ENCODE measurements at places on chromosomes 2 and 18. TPM values are rescaled to one million over a fixed set of nuclear protein-coding genes. Genes with fewer than 3 reads are reported as not detected.
A peak's percentile ranks its signal among the peaks of the same experiment; 100 is the strongest.

- no peak overlapping the region for H3K27ac ChIP-seq
- H3K4me1 ChIP-seq = peaks cover 6% of the 10 kb centered on the region
- H3K4me3 ChIP-seq = no peak overlapping the region
- H3K36me3 ChIP-seq = no peaks in the 10 kb centered on the region
- no peak for DNase-seq
Measured at GRCh38 chr2:216410550-216410949, 1.7 kb upstream of the SMARCAL1 start.

GRCh38 chr2:194003911-194004310, 1653.1 kb upstream of the SLC39A10 start:
- H3K4me3 ChIP-seq = no peak overlapping the region
- no peaks in the 10 kb centered on the region for H3K4me1 ChIP-seq
- H3K36me3 ChIP-seq = no peaks in the 10 kb centered on the region
- H3K27me3 ChIP-seq = no peaks in the 10 kb centered on the region

DNA sequence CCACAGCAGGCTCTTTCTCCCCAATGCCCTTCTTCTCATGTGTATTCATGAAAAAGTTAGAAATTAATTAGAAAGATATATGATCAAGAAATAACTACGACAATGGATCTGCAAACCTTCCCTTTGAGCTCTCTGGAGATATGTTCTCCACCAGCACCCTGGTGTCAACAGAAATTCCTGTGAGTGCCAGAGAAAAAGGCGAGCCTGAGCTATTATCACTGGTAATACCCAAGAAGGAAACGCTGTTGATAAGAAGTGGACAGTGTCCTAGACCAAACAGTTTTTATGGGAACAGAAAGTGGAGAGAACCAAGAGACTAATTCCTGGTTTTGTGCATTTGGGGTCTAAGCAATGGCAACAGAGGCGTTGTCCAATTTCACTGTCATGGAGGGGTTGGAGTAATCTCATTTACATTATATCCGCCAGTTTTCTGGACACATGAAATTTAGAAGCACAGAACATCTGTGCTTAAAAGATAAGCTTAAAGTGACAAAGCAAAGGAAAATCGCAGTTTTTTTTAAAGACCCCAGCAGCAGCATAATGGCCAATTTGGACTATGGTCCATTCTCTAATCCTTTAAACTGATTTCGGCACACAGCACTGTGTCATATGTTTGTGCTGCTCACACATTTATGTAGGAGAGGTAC, 47.2 kb upstream of the CDC42EP3 start:
- no peak overlapping the region for H3K27ac ChIP-seq
- no peaks in the 10 kb centered on the region for H3K36me3 ChIP-seq
- H3K4me3 ChIP-seq = no peak overlapping the region
- DNase-seq = no peak
- H3K4me1 ChIP-seq = no peaks in the 10 kb centered on the region

- H3K4me1 ChIP-seq = no peaks in the 10 kb centered on the region
- H3K4me3 ChIP-seq = no peak overlapping the region
- no peak for DNase-seq
- H3K27ac ChIP-seq = no peak overlapping the region
- H3K27me3 ChIP-seq = no peaks in the 10 kb centered on the region
- no peaks in the 10 kb centered on the region for H3K36me3 ChIP-seq
Measured at GRCh38 chr2:187855689-187856088, 301.5 kb upstream of the TFPI start.

DNA sequence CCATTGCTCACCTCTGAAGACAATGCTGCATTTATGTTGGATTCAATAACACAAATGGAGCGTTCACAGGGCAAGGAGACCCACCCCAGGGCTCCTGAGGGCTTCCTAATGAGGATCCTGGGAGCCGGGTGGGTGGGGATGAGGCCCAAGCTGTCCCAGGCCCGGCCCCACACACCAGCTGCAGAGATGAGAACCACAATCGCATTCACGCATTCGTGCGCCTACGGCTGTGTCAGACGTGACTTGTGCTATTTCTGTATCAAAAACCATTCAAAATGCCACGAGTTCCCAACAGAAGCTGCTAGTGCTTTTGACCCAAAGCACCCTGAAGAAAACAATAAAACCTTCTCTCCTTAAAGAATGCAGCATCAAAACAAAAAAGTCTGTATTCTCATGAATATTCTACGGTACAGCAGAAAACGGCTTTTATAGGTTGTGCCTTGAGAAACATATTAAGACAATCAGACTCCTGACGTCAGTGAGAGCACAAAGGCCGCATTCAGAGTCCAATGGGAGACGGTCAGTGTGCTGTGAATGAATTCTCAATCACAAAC, 205.4 kb downstream of the HDAC4 start:
- no peaks in the 10 kb centered on the region for H3K36me3 ChIP-seq
- no peaks in the 10 kb centered on the region for H3K27me3 ChIP-seq
- H3K4me1 ChIP-seq = 0 out of 2 replicates have a peak, but pooled peaks cover 2% of the 10 kb centered on the region
- H3K4me3 ChIP-seq = no peak overlapping the region
- DNase-seq = peak; percentile 33

DNA sequence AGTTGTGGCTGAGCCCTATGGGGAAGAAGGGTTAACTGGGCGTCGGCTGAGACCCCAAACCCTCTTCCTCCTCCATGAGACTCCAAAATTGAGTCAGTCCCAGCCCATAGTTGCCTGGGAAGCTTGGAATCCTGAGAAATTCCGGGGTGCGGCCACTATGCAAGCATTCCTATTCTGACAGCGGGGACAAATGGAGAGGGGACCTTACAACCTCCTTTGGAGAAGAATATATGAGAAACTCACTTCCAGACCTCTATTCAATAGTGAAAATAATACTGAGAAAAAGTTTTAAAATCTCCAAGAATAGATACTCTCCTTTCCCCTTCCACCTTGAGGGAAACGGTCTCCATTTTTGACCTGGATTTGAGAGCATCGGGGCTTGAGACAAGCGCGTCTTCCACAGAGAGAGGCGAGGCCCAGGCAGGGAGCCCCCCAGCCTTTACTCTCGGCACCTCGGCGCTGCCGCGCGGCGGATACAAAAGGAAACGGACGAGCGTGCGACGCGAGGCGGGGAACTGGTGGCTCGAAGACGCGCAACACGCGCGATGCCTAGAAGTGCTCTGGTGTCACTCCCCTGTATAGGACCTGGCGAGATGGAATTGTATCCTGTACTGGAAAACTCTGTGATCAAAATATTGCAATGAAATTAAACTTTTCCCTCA, 11.1 kb downstream of the NR4A2 start:
- H3K36me3 ChIP-seq = no peaks in the 10 kb centered on the region
- no peak overlapping the region for H3K27ac ChIP-seq
- DNase-seq = no peak
- peak overlapping the region; percentile 20 for H3K4me3 ChIP-seq

- no peaks in the 10 kb centered on the region for H3K4me1 ChIP-seq
- no peak overlapping the region for H3K4me3 ChIP-seq
- H3K36me3 ChIP-seq = no peaks in the 10 kb centered on the region
- no peak overlapping the region for H3K27ac ChIP-seq
- no peaks in the 10 kb centered on the region for H3K27me3 ChIP-seq
- DNase-seq = no peak
Measured at GRCh38 chr18:73549236-73549635, 598.4 kb downstream of the FBXO15 start.

DNA sequence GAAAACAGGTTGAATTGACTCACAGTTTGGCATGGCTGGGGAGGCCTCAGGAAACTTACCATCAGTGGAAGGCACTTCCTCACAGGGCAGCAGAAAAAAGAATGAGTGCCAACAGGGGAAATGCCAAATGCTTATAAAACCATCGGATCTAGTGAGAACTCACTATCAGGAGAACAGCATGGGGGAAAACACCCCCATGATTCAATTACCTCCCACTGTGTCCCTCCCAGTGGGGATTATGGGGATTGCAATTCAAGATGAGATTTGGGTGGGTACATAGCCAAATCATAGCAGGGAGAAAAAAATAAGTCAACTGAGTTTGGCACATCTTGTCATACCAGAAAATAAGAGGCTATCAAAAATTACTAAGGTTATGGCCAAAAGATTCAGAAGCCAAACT, 96.3 kb downstream of the TRIP12 start:
- H3K27me3 ChIP-seq = no peaks in the 10 kb centered on the region
- no peak for DNase-seq
- peaks cover 31% of the 10 kb centered on the region for H3K36me3 ChIP-seq
- H3K4me3 ChIP-seq = no peak overlapping the region

DNA sequence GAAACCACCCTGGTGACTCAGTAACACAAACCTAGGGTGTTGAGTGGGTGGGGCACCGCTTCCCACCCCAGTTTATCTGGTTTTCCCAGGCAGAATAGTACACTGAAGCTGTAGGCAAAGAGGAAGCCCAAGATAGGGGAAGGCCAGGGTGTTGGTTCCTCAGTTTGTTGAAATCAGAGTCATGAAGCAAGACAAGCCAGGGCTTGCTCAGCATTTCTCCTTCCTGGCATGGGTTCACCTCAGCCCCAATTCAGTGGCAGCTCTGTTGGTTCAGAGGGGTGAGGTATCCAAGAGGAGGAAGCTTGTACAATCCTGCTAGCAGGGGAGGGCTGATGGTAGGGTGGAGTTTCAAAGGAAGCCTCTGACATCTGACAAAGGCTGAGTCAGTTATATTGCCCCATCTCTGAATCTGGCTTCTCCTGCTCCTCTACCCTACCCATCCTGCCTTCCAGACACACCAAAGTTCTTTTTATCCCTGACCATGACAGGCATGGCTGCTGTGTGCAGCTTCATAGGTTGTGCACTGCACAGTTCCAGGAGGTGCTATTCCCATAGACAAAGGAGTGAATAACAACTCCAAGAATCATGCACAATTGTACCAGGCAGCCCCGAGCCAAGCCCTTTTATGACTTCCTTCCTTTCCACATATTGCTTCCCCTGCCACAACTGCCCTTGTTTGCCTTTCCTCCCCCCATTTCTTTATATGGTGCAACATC, 24.9 kb upstream of the RAB10 start:
- H3K4me3 ChIP-seq = no peak overlapping the region
- no peaks in the 10 kb centered on the region for H3K27me3 ChIP-seq
- H3K36me3 ChIP-seq = no peaks in the 10 kb centered on the region
- H3K4me1 ChIP-seq = peaks cover 3% of the 10 kb centered on the region

Gene ANKRD53
- total RNA-seq = 0.39 TPM

- H3K4me3 ChIP-seq = no peak overlapping the region
- H3K4me1 ChIP-seq = no peaks in the 10 kb centered on the region
- H3K27me3 ChIP-seq = no peaks in the 10 kb centered on the region
- H3K36me3 ChIP-seq = no peaks in the 10 kb centered on the region
- peak; percentile 76 for DNase-seq
Measured at GRCh38 chr18:5868218-5868854, 27.0 kb downstream of the TMEM200C start.

DNA sequence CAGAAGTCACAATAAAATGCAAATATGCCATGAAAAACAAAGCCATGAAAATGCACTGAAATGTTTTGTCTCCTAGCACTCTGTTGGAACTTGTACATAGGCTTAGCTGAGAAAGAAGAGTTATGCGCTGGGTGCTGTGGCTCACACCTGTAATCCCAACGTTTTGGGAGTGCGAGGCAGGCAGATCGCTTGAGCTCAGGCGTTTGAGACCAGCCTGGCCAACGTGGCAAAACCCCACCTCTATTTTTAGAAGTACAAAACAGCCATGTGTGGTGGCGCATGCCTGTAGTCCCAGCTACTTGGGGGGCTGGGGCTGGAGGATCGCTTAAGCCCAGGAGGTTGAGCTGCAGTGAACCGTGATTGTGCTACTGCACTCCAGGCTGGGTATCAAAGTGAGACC, 39.9 kb downstream of the IRS1 start:
- H3K36me3 ChIP-seq = no peaks in the 10 kb centered on the region
- H3K4me1 ChIP-seq = no peaks in the 10 kb centered on the region
- no peak overlapping the region for H3K27ac ChIP-seq

Gene AOX1
- total RNA-seq = 5.6 TPM

GRCh38 chr2:172273910-172274571, 153.3 kb upstream of the ITGA6 start:
- peaks cover 9% of the 10 kb centered on the region for H3K4me1 ChIP-seq
- no peak overlapping the region for H3K4me3 ChIP-seq
- H3K36me3 ChIP-seq = no peaks in the 10 kb centered on the region
- no peaks in the 10 kb centered on the region for H3K27me3 ChIP-seq

- no peak overlapping the region for H3K27ac ChIP-seq
- H3K4me1 ChIP-seq = peaks cover 3% of the 10 kb centered on the region
- peak; percentile 15 for DNase-seq
- H3K36me3 ChIP-seq = no peaks in the 10 kb centered on the region
- no peak overlapping the region for H3K4me3 ChIP-seq
Measured at GRCh38 chr2:197873293-197873701, 68.9 kb downstream of the PLCL1 start.

DNA sequence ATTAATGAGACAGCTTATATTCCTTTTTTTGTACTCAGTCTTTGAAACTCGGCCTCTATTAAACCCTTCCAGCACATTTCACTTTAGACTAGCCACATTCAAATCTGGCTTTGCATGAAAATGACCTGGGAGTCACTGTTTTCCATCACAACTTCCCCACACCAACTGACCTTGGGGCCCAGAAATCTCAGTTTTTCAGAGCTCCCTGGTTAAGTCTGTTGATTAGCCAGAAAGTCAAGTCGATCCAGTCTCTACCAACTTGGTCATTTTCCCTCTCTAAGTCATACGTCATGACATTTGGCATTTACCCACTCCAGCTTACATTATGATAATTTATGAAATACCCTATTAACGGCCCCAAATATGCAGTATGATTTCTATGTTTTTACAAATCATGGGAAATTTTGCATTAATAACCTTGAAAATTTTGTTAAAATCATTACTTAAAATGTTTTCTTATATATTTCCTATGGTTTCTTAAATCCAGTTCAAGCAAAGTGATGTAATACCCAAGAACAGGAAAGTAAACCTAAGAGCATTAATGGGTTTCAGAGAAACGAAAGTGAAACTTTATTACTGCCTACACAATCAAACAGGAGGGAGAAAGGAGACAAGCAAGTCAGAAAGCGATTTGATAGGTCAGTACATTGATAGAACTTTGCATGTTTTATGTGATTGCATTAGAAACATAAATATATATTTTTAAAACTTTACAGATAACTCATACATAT, 77.1 kb downstream of the SPATS2L start:
- H3K27ac ChIP-seq = no peak overlapping the region
- no peak overlapping the region for H3K4me3 ChIP-seq
- H3K4me1 ChIP-seq = peaks cover 28% of the 10 kb centered on the region
- no peak for DNase-seq
- H3K27me3 ChIP-seq = no peaks in the 10 kb centered on the region

- H3K27me3 ChIP-seq = no peaks in the 10 kb centered on the region
- H3K27ac ChIP-seq = no peak overlapping the region
- H3K4me1 ChIP-seq = no peaks in the 10 kb centered on the region
- DNase-seq = no peak
Measured at GRCh38 chr2:117686699-117687098, 127.8 kb upstream of the DDX18 start.

- no peak for DNase-seq
- H3K27ac ChIP-seq = no peak overlapping the region
- H3K36me3 ChIP-seq = no peaks in the 10 kb centered on the region
- H3K27me3 ChIP-seq = no peaks in the 10 kb centered on the region
- H3K4me3 ChIP-seq = no peak overlapping the region
Measured at GRCh38 chr18:13440277-13441248, 222.0 kb downstream of the LDLRAD4 start.

Gene NEB
- 2.6 TPM for total RNA-seq

Gene TMEM18
- 22.3 TPM for total RNA-seq

Gene TMEM247
- total RNA-seq = not detected

DNA sequence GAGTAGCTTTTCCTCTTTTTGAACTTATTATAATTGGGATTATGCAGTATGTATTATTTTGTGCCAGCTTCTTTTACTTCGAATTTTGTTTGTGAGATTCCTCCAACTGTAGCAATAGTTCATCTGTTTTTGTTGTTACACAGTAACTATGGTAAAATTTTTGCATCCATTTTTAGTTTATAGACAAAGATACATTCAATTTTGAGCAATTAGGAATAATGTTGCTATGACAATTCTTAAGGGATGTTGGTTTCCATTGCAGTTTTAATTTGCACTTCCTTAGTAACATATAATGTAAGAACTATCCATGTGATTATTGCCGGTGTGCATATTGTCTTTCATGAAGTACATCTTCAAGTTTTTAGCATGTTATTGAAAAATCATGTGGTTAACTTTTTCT, 20.7 kb downstream of the CCDC102B start:
- no peaks in the 10 kb centered on the region for H3K4me1 ChIP-seq
- no peaks in the 10 kb centered on the region for H3K27me3 ChIP-seq
- no peak overlapping the region for H3K27ac ChIP-seq
